Fibroblast of lung (primary cell): ENCODE measurements at places on chromosomes 7 and 10. TPM values are rescaled to one million over a fixed set of nuclear protein-coding genes. Genes with fewer than 3 reads are reported as not detected.

Gene SORCS1
- under 0.01 TPM in 1 of 2 replicates, not detected in the other for total RNA-seq

Gene LLCFC1
- total RNA-seq: not detected in 2 replicates

DNA sequence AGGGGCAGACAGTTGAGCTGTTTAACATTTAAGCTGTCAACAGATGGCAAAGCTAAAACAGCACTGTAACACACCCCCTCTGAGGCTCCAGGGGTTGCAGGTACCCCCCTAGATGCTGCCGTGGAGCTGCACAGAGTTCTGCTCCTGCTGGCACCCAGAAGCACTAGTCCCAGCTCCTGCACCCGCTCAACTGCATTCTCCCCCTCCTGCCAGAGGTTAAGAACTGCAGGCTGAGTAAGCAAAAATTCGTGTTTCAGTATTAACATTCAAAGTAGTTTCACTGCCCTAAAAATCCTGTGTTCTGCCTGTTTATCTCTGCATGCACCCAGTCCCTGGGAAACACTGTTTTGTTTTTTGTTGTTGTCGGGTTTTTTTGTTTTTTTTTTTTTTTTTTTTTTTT is 790.8 kb upstream of the KCND2 start:
- peak; percentile 2 for DNase-seq
- H3K27me3 ChIP-seq: no peaks in the 10 kb centered on the region
- no peaks in the 10 kb centered on the region for H3K36me3 ChIP-seq
- no peak overlapping the region for H3K4me3 ChIP-seq
- no peak overlapping the region for H3K27ac ChIP-seq

- no peak overlapping the region for H3K27ac ChIP-seq
- H3K4me1 ChIP-seq: no peaks in the 10 kb centered on the region
- no peaks in the 10 kb centered on the region for H3K36me3 ChIP-seq
- no peak for DNase-seq
- no peak overlapping the region for H3K4me3 ChIP-seq
- no peaks in the 10 kb centered on the region for H3K27me3 ChIP-seq
These were observed 39.4 kb upstream of the CTNNA3 start for GRCh38 chr10:67735430-67735829.

GRCh38 chr7:142380069-142380468 is 122.2 kb upstream of the PRSS58 start:
- H3K4me3 ChIP-seq: no peak overlapping the region
- no peaks in the 10 kb centered on the region for H3K27me3 ChIP-seq
- no peaks in the 10 kb centered on the region for H3K36me3 ChIP-seq

- H3K27me3 ChIP-seq: no peaks in the 10 kb centered on the region
- no peak for DNase-seq
- no peak overlapping the region for H3K4me3 ChIP-seq
- no peaks in the 10 kb centered on the region for H3K36me3 ChIP-seq
- H3K4me1 ChIP-seq: no peaks in the 10 kb centered on the region
These were observed 120.6 kb downstream of the ZWINT start for GRCh38 chr10:56240471-56240870.

DNA sequence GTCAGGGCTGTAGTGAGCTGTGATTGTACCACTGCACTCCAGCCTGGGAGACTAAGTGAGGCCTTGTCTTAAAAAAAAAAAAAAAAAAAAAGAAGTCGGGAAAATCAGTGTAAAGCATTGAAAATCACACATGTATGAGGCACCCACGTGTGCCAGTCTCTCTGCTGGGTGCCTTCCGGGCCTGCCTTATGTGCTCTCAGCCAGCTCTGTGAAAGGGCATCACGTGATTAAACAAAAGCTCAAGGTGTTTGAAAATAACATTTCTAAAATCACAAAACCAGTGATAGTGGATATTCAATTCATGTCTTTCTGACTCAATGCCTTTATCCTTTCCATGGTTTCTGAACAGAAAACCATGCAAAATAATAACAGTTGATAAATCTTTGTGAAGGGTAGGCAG is 125.2 kb upstream of the PALS2 start:
- no peaks in the 10 kb centered on the region for H3K4me1 ChIP-seq
- no peak overlapping the region for H3K27ac ChIP-seq
- H3K4me3 ChIP-seq: no peak overlapping the region
- DNase-seq: no peak
- no peaks in the 10 kb centered on the region for H3K27me3 ChIP-seq

GRCh38 chr7:37191797-37192196 is 256.9 kb downstream of the ELMO1 start:
- no peak for DNase-seq
- H3K4me3 ChIP-seq: no peak overlapping the region

DNA sequence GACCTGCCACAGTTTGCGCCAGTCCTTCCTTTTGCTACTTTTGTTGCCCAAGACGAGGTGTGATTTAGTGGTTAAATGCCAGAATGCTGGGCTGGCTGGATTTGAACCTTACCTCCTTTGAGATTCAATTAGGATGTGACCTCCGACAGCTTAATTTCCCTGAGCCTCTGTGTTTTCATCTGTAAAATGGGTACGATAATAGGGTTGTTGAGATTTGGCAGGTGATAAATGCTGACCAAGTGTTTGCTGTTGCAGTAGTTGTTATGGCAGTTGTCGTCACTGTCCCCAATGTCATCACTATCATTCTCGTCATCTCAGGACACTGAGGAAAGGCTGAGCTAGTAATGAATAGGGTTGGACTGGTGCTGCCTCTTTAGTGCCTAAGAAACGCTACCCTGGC is 61.1 kb downstream of the GRK5 start:
- H3K4me3 ChIP-seq: no peak overlapping the region
- peak overlapping the region; percentile 13 for H3K27ac ChIP-seq

DNA sequence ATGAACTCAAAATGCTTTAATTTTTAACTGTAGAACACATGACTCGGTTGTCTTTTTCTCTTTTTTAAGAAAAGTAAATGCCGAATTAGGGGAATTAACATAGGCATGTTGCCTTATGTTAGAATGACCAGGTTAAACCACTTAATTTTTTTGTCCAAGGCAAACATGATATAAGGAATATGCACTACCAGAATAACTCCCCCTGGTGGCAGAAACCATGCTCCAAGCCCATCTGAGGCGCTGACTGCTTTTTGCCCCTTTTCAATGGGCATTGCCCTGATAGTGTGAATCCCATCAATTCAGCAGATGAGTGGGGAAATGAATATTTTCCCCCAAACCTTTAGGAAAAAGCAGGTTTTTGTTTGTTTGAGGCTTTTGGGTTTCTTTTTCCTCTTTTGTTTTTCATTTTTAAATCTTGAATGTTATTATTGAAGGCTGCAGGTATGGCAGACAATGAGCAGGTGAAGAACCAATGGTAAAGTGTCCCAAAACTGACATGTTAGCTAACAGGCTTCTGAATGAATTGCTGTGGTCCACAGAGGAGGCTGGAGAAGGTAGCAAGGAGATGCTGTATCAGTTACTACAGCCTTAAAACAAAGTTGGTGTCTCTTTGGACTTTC is 284.3 kb downstream of the SORCS3 start:
- DNase-seq: peak; percentile 22
- H3K36me3 ChIP-seq: no peaks in the 10 kb centered on the region
- H3K27ac ChIP-seq: no peak overlapping the region
- no peaks in the 10 kb centered on the region for H3K27me3 ChIP-seq
- H3K4me1 ChIP-seq: no peaks in the 10 kb centered on the region

- no peak for DNase-seq
- no peaks in the 10 kb centered on the region for H3K27me3 ChIP-seq
- no peaks in the 10 kb centered on the region for H3K36me3 ChIP-seq
These were observed 183.9 kb downstream of the CXCL12 start for GRCh38 chr10:44201011-44201410.

GRCh38 chr10:118723466-118723865 is 31.3 kb downstream of the CACUL1 start:
- H3K36me3 ChIP-seq: no peaks in the 10 kb centered on the region
- peaks cover 8% of the 10 kb centered on the region for H3K4me1 ChIP-seq
- H3K27ac ChIP-seq: peak overlapping the region; percentile 11
- no peaks in the 10 kb centered on the region for H3K27me3 ChIP-seq
